ENCODE measurements at places on chromosomes 3 and 15. TPM values are rescaled to one million over a fixed set of nuclear protein-coding genes. Genes with fewer than 3 reads are reported as not detected.

The ADAMTS17 gene
- polyA plus RNA-seq = 2.1 TPM

The ACTRT3 gene
- polyA plus RNA-seq = 5.4 TPM

The CSNK1G1 gene
- polyA plus RNA-seq = 17.9 TPM

The RMDN3 gene
- 45.2 TPM for polyA plus RNA-seq

The IMPG2 gene
- 0.61 TPM for polyA plus RNA-seq

The TRPM7 gene
- 57.6 TPM for polyA plus RNA-seq

The DPPA4 gene
- polyA plus RNA-seq = 2.5 TPM

The RARRES1 gene
- polyA plus RNA-seq = 8.2 TPM

Data from renal pelvis (tissue), 12 donors.